ENCODE measurements at places on chromosomes 5 and 9. TPM values are rescaled to one million over a fixed set of nuclear protein-coding genes. Genes with fewer than 3 reads are reported as not detected.

DNA sequence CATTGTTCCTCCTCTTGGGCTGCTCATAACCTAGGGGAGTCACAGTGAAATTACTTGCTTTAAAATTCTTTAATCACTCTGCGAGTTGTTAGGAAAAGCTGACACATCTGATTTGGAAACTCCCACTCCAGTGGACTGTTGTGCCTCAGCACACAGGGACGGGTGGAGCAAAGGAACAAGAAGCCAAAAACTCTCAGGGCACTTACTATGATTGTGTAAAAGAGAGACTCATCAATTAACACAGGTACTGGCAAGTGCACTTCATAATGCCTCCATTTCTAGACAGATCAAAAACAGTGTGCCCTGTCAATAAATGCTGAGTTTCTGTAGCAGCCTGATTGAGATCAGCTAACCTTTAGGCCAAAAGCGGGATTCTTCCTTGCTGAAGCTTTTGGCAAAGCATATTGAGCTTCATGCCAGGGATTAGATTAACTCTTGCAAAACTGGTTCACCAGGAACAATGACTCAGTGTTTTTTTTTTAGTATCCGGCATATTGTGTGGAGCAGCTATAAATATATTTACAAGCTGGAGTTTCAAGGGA lies 55.9 kb downstream of the TMC1 start:
- peak; percentile 92 for DNase-seq

DNA sequence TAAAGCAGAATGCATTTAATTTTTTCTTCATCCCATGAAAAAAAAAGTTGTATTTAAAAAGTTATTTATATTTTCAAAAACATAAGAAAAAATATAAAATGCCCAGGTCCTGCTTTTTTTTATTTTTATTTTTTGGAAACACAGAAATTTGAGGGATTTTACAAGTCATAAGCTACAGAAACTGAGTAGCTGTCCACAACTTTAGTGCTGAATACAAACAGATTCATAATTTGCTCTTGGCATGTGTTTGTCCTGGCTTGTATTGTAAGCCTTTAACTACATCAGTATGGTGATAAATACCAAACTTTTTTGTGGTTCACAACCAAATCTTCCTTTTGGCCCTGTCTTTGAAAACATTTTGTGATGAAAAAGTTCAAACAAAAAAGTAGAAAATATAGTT lies 7.5 kb upstream of the PLCXD3 start:
- peak; percentile 6 for DNase-seq

DNA sequence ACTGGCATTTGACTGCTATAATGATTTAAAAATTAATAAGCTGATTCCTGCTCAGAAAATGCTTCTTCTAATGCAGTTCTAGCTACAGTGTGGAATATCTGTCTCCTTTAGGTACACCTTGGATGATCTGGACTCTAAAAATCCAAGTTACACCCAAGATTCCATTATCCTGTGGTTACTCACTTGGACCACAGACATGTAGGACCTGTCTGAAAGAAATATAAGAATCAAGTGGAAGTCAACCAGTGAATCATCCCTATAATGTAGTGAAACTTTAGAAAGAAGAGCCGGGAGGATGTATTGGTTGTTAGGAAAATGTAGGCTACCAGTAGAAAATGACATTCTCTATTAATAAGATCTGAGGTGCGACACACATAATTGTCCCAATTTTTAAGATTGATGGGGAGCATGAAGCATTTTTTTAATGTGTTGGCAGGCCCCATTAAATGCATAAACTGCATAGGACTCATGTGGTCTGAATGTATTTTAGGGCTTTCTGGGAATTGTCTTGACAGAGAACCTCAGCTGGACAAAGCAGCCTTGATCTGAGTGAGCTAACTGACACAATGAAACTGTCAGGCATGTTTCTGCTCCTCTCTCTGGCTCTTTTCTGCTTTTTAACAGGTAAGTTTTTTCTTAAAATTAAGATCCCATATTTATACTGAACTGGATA lies at the start of gene SPINK6:
Gene SPINK6, plus strand, starts transcription at position 512 of the 673 bp plus-strand sequence. Its CDS starts 55 bp downstream, at position 567.
- DNase-seq = peak; percentile 30

GRCh38 chr5:139228201-139228803 lies 30.1 kb upstream of the SIL1 start:
- DNase-seq = no peak

ADRA1B gene
- total RNA-seq = 5.4 TPM

DNA sequence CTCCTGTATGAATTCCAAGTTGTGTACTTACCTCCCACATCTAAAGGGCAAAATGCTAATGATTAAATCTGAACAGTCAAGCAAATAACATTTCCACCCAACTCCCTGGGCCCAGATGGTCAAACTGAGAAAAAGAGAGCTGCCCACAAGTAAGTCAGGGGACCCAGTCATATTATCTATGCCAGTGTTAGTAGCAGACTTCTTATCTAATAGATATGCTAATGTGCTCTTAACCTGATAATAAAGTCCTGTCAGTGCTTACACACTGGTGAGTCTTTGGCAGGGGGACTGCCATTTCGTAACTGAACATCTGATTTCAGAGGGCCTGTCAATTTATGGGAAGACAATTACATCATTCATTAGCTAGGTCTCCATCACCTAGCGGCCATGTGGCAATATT lies 292.3 kb upstream of the WWC1 start:
- no peak for DNase-seq

- no peak for DNase-seq
Measured at GRCh38 chr9:95515272-95516113, 1.3 kb downstream of the PTCH1 start.

GRCh38 chr5:123367739-123368138 lies 55.5 kb downstream of the CEP120 start:
- peak; percentile 49 for DNase-seq

DNA sequence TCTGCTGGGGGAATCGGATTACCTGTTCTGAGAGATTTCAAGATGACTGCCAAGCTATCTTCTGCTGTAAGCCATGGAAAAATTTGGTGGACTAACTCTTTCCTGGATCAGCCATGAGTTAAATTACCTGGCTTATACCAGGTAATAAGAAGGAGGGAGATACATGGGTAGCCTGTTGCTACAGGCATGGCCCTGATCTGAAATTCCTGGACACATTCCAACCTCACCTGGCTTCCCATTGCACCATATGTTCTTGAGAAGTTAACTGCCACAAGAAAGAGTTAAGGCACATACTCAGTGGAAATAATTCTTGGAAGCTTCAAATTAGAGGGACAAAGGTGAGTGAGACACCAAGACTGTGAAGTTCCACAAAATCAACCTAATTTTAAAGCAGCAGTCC lies 371.3 kb downstream of the ACTL7B start:
- DNase-seq = no peak

SUSD3 gene
- total RNA-seq = 5.1 TPM

DNA sequence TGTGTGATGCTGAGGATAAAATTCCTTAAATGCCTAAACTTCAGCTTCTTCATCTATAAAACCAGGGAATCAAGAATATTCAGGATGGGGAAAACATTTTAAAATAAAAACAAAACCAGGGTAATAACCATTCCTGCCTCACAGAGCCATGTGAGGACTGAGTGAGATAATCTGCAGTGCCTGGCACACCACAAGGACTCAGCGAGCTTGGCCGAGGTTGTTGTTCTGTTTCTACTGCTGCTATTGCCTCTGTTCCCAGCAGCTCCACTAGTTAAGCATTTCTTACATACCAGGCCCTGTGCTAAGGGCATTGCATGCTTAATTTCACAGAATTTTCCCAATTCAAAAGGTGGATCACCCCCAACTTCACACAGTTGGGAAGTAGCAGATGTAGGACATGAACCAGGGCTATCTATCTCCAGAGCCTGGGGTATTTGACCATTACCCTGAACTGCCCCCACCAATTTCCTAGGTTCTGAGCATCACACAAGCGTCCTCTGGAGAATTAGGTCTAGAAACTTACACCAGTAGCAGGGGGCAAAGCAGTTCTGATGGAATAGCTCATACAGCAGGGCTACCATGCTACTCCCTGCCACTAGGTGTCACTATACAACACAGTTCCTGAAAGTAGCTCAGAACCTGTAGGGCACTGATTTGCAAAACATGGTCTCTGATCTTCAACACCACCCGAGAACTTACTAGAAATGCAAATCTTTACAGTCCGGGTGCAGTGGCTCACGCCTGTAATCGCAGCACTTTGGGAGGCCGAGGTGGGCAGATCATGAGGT lies 74.3 kb downstream of the LRSAM1 start:
- DNase-seq = peak; percentile 49

DNA sequence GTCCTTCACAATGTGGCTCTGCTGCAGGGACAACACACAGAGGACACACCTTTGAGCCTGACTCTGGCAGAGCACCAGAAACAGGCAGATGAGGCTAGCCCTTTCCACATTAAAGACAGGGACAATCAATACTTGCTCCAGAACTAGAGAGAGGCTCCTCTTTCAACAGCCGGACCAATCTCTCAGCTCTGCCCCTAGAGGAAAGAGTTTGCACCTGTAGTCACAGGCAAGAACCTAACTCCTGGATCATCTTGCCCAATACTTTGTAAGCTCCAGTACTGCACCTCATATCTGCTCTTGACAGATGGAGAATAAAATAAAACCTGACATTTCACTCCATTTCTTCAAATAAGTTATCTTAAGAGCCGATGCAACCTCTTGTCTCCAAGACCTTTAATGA lies 52.1 kb downstream of the EPB41L4A start:
- DNase-seq = peak; percentile 26

PCDHB16 gene
- 1.4 TPM for total RNA-seq

DNA sequence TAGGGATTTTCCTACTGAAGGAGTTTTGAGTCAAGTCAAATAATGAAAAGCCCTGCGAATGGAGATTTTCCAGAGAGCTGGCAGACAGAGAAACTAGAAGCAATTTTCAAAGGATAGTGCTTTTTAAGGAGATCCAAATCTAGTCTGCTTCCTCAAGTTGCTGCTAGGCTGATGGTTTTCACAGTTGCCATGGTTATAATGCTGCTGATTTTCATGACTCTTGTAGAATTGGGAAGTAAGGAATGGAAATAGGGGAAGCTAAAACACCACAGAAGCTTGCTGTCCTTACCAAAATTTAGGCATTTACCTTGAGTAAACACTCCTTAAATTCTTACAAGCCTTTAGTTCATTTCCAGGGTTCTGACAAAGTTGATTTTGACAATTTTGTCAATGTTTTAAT lies 30.1 kb upstream of the HAPLN1 start:
- DNase-seq = no peak

GRCh38 chr5:61450493-61451279 lies 118.6 kb downstream of the ZSWIM6 start:
- DNase-seq = peak; percentile 74

GRCh38 chr9:89468281-89468960 lies 29.5 kb downstream of the SEMA4D start:
- no peak for DNase-seq

SLC6A18 gene
- not detected for total RNA-seq

DNA sequence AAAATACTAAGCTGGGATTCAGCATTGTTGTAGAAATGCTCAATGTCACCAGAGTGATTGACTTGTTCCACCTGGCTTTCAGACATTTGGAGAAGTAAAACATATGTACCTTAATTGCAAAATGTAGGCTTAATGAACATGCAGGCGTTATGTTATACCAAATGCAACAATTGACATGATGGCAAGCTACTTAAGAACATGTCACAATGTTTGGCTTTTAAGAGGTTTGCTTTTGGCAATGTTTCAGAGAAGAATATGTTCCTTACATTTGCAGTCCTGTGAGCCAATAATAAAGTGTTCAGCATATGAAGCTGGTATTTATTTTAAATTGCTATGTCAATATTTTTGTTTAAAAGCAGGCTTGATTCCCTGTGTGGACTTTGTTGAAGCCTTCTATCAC lies 111.7 kb upstream of the NUDT12 start:
- no peak for DNase-seq

DNA sequence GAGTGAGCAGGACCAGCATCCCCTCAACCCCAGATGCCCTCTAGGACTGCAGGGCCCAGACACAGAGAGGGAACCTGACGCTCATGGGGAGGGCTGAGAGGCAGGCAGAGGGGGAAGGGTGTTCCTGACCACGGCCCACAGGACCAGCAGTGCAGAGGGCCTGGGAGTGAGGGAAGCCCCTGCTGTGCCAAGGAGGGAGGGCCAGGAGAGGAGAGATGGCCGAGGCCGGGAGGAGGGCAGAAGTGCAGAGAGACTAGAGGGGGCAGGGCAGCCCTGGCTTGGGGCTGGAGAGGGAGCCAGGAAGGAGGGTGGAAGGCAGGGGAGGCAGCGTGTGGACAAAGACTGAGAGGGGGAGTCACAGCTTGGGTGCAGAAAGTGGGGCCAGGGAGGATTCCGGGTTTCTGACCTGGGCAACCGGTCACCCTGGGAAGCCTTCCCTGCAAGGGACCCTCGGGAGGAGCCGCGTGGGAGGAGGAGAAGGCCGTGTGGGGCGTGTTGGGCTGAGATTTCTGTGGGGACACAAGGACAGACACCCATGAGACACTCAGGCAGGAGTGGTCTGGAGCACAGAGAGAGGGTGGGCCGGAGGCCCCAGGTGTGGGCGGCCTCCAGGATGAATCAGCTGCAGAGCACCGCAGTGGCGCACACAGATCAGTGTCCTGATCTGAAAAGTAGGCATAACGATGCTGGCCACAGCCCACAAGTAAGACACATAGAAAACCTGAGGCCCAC lies 117.5 kb downstream of the ADAMTS2 start:
- DNase-seq = no peak

GRCh38 chr5:119378075-119378700 lies 22.4 kb downstream of the TNFAIP8 start:
- no peak for DNase-seq

GRCh38 chr9:98896632-98897031 lies 47.1 kb upstream of the COL15A1 start:
- no peak for DNase-seq

DNA sequence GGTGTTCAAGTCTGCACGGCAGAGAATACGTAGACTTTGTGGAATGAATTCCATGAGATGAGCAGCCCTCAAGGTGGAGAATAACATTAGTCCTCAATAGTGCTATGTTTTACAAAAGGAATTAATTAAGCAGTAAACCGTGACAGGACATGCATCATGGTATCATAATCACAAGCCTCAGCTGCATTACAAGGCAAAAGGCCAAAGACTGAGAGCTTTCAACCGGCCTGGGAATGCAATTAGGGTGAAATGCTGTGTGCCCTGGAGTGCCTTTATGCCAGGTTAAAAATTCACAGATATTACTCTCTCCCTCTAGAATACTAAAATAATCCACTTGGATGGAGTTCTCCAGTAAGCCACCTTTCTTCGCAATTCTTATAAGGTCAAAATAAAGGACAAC lies 270.6 kb downstream of the MLLT3 start:
- peak; percentile 91 for DNase-seq

DNA sequence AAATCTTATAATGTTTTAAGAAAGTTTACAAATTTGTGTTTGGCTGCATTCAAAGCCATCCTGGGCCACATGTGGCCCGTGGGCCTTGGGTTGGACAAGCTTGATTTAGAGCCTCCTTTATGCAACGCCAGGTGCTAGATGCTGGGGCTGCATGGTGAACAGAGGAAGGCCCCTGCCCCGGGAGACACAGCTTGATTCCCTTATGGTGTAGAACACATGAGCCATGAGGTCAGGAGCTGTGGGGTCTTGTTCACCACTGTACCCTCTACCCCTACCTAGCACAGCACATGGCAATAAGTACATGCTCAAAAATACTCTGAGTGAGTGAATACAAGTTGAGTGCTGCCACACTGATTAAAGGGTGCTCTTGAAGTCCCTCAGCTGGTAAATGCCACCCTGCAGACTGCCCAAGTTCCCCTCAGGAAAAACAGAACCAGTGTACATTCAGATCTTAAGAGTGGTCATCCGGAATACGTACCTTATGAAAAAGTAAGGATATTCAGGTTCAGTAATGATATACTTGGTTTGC lies 71.9 kb downstream of the ARRDC3 start:
- no peak for DNase-seq

UBAC1 gene
- total RNA-seq = 22.1 TPM
